Muscle of back (tissue), 13 donors: ENCODE measurements at places on chromosomes 7 and 10. TPM values are rescaled to one million over a fixed set of nuclear protein-coding genes. Genes with fewer than 3 reads are reported as not detected.

- DNase-seq = no peak
Observed at GRCh38 chr10:33498391-33498891, 164.0 kb upstream of the NRP1 start.

FEZF1 gene
- not detected for polyA plus RNA-seq

GRCh38 chr10:65501259-65501658 is 1424.6 kb upstream of the LRRTM3 start:
- no peak for DNase-seq

PRPS1L1 gene
- not detected for polyA plus RNA-seq

DNA sequence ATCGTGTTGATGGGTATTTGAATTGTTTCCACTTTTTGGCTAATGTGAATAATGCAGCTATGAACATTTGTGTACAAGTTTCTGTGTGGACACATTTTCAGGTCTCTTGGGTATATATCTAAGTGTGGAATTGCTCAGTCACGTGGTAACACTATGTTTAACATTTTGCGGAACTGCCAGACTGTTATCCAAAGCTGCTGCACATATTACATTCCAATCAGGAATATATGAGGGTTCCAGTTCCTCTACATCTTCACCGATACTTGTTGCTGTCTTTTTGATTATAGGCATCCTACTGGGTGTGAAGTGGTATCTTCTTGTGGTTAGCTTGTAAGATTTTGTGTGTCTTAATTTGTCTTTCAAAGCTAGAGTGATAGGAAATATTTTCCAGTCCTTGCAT is 6.8 kb downstream of the PTPN12 start:
- DNase-seq = no peak

DNA sequence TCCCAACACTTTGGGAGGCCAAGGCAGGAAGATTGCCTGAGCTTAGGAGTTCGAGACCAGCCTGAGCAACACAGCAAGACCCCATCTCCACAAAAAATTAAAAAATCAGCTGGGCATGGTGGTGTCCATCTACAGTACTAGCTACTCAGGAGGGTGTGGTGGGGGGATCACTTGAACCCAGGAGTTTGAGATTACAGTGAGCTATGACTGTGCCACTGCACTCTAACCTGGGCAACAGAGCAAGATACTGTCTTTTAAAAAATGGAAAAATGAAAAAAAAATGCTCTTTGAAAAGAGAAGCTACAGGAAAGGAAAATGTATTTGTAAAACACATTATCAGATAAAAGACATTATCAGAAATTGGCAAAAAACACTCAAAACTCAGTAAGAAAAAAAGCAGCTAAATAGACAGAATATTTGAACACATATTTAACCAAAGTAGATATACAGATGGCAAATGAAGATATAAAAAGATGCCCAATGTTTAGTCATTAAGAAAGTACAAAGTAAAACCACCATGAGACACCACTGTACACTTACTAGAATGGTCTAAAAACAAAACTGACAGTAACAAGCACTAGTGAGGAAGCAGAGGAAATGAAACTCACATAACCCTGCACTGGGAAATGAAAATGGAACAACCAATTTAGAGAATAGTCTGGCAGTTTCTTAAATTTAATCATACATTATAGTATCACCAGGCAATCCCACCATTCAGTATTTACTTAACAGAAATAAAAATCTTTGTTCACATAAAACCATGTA is 40.5 kb downstream of the NRBF2 start:
- DNase-seq = no peak

GRCh38 chr10:19097151-19097550 is 48.5 kb downstream of the MALRD1 start:
- no peak for DNase-seq

DNA sequence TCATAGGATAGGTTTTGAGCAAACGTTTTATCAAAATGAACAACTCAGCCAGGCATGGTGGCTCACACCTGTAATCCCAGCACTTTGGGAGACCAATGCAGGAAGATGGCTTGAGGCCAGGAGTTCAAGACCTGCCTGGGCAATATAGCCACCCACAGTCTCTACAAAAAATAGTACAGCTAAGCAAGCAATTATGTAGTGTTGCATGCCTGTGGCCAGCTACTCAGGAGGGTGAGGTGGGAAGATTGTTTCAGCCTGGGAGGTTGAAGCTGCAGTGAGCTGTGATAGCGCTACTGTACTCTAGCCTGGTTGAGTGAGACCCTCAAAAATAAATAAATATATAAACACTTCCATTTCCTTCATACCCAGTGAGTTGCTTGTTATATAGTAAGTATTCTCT is 67.1 kb downstream of the LSMEM1 start:
- no peak for DNase-seq

- no peak for DNase-seq
Observed at GRCh38 chr10:114855776-114856543, 34.4 kb downstream of the FHIP2A start.
